ENCODE measurements at places on chromosomes 3 and 15.

GRCh38 chr3:197349368-197349767 lies 51.0 kb upstream of the DLG1 start:
- DNase-seq, result no peak

DNA sequence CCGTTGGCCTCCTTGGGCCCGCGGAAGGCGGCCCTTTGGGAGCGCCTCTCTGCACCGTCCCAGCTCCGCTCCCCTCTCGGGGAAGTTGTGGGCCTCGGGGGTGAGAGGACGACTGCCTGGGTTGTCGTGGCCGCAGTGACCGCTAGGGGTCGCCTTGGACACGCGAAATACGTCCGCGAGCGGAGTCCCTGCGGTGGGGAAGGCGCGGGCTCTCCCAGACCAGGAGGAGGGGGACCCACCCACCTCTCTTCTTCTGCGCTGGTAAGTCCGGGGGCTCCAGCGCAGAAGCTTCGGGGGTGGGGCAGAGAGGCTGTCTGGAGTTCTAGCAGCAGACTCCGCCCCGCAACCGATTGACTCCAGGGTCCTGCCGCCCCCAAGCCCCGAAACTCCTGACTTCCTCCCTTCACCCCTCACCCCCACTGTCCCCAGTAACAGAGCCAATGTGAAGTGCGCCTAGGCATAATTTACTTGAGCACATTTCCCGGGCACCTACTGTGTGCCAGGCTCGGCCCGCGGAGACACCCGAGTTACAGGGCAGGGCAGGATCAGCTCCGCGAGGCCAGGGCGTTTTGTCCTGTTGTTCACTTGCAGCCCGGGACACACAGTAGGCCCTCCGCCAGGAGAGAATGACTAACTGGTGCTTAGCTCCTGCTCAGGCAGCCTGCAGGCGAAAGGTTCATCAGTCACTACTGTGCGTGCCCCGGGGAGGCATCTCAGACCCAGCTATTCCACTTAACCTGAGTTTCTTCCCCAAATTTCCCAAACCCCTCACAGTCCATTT lies 32.8 kb downstream of the DNASE1L3 start:
- peak; percentile 95 for DNase-seq

GRCh38 chr3:71578054-71578751 lies 5.3 kb downstream of the FOXP1 start:
- DNase-seq, result no peak

DNA sequence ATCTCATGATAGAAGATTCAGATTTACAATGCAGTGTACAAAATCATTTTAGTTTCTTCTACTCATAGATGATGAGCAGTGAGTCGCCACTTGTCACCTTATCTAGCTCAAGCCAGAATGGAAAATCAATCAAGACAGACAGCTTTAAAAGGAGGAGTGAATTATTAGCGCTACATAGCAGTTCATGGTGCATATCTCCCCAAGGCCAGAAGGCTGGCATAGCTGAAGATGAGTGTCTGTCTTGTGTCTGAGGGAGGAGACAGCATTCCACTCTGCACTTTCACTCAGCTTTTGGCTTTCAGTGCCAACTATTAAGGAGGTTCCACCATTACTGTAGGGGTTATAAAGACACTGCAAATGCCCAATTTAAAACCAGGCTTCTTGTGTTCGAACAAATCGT lies 804.1 kb upstream of the LMCD1 start:
- no peak for DNase-seq

GRCh38 chr3:123419850-123420297 lies 29.0 kb downstream of the ADCY5 start:
- no peak for DNase-seq

DNA sequence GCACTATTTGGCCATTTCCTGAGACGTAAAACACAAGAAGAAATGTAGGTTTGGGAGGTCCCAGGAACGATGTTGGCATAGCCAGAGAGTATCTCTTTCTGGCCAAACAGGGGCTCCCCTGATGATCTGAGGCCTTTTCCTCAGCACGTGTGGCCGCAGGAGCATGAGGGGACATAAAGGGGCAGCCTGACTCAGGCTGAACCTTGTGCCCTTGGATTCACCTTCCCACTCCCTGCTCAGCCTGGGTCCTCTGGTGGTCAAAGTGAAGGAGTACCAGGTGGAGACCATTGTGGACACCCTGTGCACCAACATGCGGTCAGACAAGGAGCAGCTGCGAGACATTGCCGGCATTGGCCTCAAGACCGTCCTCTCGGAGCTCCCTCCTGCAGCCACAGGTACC lies 10.6 kb downstream of the CAND2 start:
- no peak for DNase-seq

GRCh38 chr15:63291507-63291906 lies 14.1 kb downstream of the APH1B start:
- no peak for DNase-seq

- no peak for DNase-seq
Measured at GRCh38 chr15:95615436-95615835, 715.1 kb upstream of the NR2F2 start.

DNA sequence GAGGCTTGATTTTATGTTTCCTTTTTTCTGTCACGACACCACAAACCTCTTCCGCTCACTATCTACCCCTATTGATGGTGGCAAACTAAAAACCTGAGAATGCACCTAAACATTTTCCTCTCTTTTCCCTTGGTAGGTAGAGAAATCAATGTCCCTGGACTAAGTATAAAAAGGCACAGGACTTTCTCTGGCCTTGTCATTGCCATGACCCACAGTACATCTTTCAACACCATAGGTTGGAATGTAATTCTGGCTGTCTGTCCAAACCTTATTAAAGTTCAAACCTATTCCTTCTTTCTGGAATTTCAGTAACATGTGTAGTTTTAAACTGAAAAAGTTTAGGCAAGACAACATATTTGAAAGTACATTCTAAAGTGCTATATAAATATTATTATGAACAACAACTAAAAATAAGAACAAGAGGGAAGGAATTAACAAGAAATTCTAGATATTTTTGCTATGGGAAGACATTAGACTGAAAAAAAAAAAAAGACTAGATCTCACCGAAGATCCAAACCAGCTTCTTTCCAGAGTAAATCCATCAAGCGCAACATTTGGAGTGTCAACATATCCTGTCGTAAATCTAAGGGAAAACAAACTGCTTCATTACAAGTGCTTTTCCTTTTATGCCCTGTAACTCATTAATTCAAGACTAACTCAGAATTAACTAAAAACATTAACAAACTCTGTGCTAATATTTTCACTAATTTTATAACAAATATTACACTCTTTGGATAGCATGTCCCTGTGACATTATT lies 73.1 kb downstream of the FAIM start:
- DNase-seq, result no peak

- no peak for DNase-seq
Measured at GRCh38 chr3:25386686-25387255, 41.3 kb upstream of the RARB start.

GRCh38 chr3:99482191-99482590 lies 156.2 kb upstream of the COL8A1 start:
- DNase-seq, result no peak

- DNase-seq, result no peak
Measured at GRCh38 chr3:79314962-79315361, 452.8 kb downstream of the ROBO1 start.

DNA sequence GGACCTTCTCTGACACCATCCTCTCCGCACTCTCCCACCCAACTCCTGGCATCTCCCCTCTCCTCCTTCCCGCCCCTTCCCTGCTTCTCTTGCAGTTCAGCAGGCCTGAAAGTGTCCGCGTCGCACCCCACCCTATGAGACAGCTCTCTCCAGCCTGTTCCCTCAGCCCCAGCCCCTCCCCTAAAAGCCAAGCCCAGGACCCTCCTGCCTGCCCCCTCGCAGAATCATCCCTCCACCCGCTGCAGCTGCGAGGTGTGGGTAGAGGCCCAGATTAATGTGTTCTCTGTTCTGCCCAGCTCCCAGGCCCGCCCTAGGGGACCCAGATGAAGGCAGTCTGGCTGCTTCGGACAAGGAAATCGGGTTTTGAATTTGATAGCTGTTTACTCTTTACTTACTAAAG lies 410 bp downstream of the PRR23E start:
- no peak for DNase-seq

DNA sequence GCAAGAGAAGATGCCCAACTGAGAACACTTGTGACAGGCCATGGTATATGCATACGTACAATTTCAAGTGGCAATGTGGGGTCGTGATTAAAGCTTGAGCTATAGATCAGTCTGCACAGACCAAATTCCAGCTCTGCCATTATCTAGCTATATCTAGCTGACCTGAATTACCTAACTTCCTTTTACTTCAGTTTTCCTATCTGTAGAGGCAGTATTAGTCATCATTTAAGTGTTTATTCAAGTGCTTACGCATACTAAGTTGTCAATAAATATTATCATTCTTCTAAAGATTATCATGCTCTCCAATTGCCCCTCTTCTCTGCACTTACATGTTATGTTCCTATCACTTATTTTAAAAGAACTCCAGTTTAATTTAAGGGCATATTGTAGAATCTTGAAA lies 87.9 kb downstream of the ARPP21 start:
- no peak for DNase-seq

GRCh38 chr3:69900331-69900730 lies 99.2 kb upstream of the SAMMSON start:
- DNase-seq, result no peak

DNA sequence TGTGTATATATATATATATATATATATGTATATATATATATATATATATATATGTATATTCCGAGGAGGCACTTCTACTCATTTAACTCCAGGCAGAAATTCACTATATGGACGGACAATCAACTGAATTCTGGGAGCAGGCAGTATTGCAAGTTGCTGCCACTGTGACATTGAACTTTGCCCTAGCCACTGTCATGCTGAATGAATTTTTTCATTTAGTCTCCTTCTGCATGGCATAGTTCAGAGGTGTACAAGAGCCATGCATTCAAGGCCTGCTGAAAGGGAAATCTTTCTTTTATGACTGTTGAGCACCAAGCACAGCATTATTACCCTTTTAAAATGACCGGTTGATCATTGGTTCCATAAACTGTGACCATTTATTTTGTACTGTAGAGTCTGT lies 176.2 kb upstream of the THRB start:
- DNase-seq, result no peak

GRCh38 chr3:57980416-57980815 lies 27.8 kb upstream of the FLNB start:
- no peak for DNase-seq

DNA sequence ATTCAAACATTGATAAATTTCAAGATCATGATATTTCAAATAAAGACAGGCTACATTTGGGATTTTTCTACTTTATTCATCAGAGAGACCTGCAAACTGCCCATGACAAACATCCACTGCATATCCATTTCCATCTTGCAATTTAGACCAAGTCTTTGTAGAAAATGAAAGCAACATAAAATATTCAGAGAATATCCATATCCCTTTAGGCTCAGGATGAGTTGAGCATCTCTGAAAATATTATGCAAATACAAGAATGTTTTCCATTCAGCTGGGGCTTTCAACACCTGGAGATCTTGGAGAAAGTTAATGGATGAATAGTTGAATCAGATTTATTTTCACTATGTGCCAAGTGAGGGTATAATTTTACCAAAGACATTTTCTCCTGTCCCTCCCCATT lies 103.4 kb downstream of the TUSC7 start:
- DNase-seq, result no peak

DNA sequence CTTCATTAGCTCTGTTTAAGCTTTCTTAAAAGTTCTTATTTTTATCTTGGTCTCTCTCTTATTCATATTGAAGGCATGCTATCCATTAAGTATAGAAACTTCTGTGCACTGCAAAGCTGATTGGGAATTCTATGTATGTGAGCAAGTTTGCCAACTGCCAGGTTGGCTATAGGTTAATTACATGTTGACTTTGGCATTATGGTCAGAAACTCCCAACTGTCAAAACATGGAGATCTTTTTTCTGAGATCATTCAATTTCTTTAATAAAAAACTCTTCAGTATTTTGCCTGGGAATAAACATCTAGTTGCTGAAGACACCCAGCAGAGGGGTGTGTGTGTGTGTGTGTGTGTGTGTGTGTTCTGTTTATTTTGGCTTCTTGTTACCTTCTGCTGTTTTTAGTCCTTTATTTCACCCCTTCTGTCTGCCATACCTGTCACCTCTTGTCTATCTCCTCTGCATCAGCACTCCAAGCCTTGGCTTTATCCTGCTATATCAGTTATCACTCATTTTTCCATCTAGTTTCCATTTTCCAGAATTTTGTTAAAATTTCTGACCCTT lies 1.3 kb upstream of the ARL14 start:
- no peak for DNase-seq

DNA sequence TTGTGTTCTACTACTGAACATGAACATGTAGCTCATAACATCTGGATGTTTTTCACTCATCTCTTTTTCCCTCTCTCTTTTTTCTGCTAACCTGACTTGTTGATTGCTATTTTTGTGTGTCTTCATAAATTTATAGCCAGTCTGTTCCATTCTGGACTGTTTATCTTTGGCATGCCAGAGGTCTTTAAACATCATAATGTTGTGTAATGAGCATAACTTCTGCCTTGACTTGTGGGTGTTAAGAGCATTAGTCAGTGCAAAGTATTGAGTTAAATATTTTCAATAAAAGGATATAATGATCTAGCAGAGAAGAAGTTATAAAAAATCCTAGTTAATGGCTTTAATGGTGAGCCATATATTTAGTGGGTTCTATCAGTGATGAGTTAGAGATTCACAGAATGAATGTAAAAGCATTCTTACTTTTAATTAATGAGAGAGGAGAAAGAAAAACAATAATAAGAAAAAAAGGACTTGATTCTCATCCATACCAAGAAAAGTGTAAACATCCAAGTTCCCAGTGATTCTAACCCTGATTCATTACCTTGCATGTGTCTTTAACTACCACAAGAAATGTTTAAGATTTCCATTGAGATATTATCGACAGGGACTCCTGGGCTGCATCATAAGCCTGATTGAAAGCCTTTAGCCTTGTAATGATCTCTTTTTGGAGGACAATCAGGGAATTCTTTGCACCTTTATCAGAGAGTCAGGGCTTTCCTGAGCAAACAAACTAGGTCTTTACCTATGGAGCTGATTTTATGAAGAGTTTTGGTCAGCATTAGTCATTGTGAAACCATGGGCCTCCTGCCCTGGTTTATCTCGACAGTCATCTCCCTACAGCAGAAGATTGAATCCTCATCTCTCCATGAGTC lies 22.9 kb downstream of the MITF start:
- no peak for DNase-seq

DNA sequence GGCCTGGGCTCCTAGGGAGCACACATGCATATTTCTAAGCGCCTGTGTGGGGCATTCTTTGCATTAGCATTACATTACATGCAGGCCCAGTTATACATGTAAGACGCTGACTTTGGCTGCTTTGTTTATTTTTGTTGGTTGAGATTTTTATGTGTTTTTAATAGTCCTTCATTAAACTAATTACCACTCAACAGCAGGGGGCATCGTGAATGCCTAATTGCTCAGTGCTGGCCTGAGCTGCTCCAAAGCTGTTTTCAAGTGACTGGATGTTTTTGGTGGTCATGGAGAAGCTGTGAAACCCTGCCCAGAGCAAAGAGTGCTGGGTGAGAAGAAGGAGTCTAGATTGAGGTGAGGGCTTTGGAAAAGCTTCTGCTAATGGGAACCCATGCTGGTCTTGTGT lies 41.5 kb downstream of the GPD1L start:
- no peak for DNase-seq

GRCh38 chr15:87712211-87712610 lies 544.3 kb downstream of the NTRK3 start:
- DNase-seq, result no peak

- no peak for DNase-seq
Measured at GRCh38 chr3:2024713-2025112, 74.0 kb upstream of the CNTN4 start.

GRCh38 chr3:86175051-86175536 lies 815.9 kb downstream of the VGLL3 start:
- no peak for DNase-seq

- DNase-seq, result peak; percentile 12
Measured at GRCh38 chr3:100440895-100441294, 39.6 kb downstream of the LNP1 start.

All from CD4-positive, alpha-beta T cell treated with Interleukin-17A for 4 hours (primary cell).